ENCODE measurements at places on chromosomes 4 and X.

DNA sequence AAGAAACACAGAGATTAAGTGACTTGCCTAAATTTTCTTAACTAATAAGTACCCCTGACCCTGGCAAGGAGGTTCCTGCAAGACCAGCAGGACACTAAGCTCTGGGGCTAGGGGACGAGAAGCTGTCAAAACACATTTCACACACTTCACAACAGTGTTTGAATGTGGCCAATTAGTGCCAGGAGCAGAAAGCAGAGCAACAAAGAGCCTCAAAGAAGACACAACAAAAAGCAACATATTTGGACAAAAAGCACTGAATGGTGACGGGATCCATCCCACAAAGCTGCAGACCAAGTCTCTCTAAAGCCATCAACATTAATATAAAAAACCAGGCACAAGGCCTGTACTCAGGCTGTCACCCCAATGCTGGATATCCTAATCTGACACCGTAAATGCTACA is 361.9 kb upstream of the RASGEF1B start:
- DNase-seq, result no peak

DNA sequence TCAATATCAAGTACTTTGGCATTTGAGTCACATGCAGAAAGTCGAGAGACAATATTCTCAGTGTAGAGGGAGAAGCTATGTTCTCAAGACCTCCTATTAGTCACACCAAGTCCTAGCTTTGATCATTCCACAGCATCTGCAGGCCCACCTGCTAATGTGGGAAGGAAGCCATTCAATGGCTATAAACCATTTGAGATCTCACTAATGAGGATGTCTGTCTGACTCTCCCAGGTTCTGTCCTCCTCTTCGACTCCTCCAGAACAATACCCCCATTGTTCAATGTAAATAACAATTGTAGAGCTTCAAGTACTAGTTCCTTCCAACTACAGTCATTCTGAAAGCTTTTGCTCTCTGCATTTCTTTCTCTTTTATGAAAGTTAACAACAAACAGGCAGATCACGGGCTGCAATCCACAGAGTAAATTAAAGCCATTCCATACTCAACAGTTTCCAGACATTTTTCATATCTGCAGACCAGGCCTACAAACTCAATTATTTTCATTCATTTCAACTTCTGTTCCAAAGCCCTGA is 140.2 kb upstream of the EDNRA start:
- DNase-seq, result no peak

DNA sequence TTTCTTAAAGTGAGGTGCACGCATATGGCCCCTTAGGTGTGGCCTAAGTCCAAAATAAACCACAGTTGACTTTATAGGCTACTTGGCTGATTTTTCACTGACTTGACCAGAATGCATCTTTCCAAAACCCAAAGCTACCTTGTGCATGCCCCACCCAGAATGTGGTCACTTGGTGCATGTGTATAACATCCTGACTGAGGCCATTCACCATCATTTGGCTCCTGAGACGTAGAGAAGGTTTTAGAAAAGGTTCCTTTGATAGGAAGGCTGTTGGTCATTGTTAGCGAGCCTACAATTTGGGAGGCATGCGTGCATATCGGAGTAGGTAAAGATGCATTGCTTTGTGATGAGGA is 84.6 kb downstream of the PLAC1 start:
- no peak for DNase-seq

DNA sequence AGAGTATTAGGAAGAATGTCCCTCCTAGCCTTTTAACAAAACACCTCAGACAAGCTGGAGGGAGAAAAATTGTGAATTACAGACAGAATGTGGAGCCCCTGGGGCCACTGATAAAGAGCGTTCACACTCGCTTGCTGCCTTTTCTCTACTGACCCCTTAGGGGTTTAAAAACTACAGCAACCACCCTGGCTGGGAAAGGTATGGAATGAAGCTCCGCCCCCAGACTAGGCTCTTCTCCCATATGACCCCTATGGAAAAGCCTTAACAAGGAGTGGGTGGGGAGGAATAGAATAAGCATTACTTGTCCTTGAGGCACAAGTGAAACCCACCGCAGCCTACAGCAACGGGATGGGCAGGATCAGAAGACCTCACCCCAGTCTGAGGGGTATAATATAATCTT is 26.3 kb downstream of the ANKRD50 start:
- no peak for DNase-seq

- peak; percentile 67 for DNase-seq
Observed at GRCh38 chrX:131830400-131831184, 192.5 kb upstream of the STK26 start.

DNA sequence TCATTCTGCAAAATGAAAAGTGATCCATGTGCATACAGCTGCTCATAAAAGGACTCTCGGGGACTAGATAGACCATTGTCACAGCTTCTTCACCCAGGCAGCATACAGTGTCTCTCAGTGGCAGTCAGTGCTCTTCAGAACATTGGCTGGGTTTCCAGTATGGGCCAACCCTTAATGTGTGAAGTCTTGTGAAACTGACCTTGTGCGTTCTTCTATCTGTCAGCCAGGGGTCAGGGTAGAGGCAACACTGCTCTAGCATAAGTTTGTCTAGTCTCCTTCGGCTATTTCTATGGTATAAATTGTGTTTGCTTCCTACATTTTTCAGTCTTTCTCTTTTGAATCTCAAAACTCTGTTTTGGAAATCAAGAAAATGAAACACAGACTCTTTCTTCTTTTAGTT is 37.0 kb upstream of the SMIM31 start:
- no peak for DNase-seq

GRCh38 chr4:78688366-78688765 is 87.8 kb upstream of the BMP2K start:
- DNase-seq, result no peak

- DNase-seq, result peak; percentile 29
Observed at GRCh38 chr4:81421346-81422218, 50.1 kb downstream of the RASGEF1B start.

DNA sequence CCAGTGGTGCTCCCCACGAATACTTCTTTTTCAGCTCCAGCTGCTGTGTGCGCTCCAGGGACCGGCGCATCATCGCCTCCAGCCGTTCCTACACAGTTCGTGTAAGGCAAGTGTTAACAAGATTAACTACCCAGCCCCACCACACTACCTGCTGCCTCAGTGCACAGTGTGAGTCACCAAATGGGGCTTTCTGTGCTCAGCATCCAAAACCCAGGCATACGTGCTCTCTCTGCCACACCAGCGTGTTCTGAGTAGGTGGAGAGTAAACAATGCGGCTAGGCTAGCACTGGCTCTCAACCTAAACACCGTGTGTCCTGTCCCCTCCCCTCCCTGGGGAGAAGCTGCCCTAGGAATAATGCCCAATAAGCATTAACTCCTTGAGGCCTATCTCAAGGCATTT is 60.0 kb downstream of the MAP7D2 start:
- DNase-seq, result no peak

DNA sequence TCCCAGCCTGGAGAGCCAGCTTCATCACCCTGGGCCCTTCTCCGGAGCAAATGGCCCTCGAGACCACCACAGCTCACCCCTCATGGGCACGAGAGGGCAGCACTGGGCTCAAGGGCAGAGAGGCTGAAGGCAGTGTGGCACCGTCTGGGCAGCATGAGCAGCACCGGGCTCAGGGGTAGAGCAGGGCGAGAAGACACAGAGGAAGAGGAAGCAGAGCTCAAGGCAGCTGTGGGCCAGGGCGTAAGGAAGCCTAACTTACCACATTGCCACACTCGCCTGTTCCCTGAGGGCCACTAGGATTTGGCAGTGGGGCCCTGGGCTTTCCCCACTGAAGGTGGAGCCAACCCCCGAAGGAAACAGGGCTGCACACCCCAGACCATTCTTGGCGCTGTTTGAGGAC is 15.5 kb downstream of the ZNF185 start:
- no peak for DNase-seq

- DNase-seq, result no peak
Observed at GRCh38 chr4:81509191-81509590, 37.5 kb upstream of the RASGEF1B start.

DNA sequence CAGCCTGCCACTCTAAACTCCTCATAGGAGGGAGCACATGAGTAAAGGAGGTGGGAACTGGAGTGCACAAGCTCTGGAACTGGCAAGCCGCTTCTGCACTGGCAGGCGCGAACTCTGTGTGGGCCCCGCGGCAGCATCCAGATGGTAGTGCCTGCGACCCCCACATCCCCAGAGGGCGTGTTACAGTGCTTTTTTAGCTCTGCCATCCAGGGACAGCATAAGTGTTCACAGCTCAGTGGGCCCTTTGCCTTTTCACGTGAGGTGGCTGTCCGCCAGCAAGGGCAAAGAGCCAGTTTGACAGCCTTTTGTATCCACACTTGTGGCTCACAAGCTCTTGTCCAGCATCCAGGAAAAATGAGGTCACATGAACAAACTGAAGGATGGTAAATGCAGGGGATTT is 581.6 kb upstream of the DIAPH2 start:
- no peak for DNase-seq

DNA sequence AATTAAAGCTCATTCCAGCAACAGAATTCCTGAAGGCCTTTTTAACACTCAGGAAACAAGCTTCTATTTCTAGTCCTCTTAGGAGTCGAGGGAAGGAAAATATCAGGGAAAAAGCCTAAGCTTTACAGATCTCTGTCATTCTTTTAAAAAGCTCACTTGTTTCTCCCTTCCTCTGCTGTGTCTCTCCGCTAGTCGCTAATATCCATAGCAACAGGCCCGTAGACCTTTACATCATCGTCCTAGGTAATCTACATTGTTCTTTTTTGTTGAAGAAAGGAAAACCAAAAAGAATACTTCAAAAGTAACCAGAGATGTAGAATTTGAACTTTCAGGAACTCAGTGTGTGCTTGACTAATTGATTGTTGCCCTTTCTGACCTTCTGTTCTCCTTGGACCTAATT is 45.9 kb upstream of the MTMR1 start:
- no peak for DNase-seq

- DNase-seq, result no peak
Observed at GRCh38 chr4:169567916-169568315, 44.5 kb downstream of the NEK1 start.

GRCh38 chrX:16205840-16206239 is 38.6 kb downstream of the MAGEB17 start:
- DNase-seq, result no peak

DNA sequence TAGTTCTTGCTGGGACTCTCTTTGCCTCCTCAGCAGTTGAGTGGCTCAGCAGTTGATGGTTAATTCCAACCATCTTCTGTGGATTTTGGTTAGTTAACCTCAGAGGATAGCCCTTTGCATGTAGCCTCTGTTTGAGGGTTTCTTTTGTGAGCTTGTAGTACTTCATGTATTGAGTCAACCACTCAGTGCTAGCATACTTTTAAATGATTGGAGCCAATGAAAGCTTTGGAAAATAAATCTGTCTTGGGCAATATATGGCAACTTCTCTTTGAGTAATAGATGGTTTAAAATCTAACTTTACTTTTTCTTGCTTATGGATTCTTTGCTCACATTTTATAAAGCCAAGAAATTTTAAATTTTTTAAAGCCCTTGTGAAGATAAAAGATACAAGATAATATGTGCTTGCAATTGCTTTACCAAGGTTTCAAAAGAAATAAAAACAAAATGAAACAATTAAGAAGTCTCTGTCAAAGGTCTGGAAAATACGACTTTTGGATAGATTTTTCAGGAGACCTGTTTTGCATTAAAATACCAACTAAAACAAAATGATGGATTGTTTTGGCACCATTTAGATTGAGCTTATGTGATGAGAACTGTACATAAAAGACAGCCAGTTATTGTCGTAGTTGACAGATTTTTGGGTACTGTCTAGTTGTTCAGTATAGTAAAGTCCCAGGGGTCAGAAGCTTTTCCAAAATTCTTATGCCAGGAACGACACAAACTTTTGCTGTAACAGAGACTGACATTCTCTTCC is 181.9 kb downstream of the SPRY1 start:
- DNase-seq, result no peak

DNA sequence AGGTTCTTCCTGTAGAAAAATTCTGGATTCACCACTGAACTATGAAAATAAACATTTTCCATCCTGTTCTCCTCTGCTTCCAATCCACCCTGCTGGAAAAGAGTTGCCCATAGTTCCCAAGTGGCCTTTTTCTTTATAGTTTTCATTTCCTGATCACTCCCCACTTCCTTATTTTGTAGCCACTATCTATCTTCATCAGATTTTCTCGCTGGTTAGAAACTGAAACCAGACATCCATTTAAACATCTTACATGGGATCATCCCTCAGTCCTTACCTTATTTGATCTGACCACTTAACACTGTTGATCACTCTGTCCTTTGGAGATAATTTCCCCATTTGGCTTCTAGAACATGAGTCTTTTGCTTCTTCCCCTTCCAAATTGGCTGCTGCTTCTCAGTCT is 42.2 kb upstream of the SCOC start:
- DNase-seq, result no peak

- no peak for DNase-seq
Observed at GRCh38 chr4:147829401-147830101, 97.7 kb downstream of the ARHGAP10 start.

GRCh38 chr4:41994461-41994985 is 4.2 kb downstream of the SLC30A9 start:
- DNase-seq, result no peak

GRCh38 chrX:16658284-16658683 is 8.3 kb downstream of the S100G start:
- DNase-seq, result no peak

GRCh38 chr4:10093801-10094552 is 22.6 kb downstream of the WDR1 start:
- DNase-seq, result no peak

GRCh38 chrX:25337841-25338240 is 322.1 kb upstream of the ARX start:
- DNase-seq, result no peak

- no peak for DNase-seq
Observed at GRCh38 chr4:7788193-7788592, 151.5 kb downstream of the AFAP1 start.

- DNase-seq, result no peak
Observed at GRCh38 chr4:47639531-47639930, 154.5 kb downstream of the ATP10D start.

GRCh38 chrX:23365541-23365940 is 30.9 kb downstream of the PTCHD1 start:
- DNase-seq, result no peak

- no peak for DNase-seq
Observed at GRCh38 chr4:33045334-33045733, 2325.2 kb downstream of the PCDH7 start.

GRCh38 chr4:3283483-3283882 is 9.3 kb upstream of the RGS12 start:
- DNase-seq, result no peak

GRCh38 chr4:81565142-81565870 is 93.6 kb upstream of the RASGEF1B start:
- DNase-seq, result no peak

DNA sequence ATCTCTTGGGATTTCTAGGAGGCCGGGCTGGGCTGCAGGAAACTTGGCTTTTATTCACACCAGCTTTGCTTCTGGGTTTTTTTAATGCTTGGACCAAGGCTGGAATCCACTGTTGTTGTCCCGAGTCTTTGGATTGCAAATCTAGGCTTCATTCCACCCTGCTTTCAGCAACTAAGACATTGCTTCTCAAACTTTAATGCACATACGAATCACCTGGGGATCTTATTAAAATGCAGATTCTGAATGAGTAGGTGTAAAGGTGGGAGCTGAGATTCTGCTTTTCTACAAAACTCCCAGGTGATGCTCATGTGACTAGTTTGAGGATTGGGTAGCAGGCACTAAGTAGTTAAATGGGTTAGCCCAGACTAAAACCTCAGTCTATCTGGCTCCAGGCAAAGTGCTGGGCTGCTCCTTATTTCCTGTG is 39.2 kb upstream of the GPC4 start:
- no peak for DNase-seq

- no peak for DNase-seq
Observed at GRCh38 chrX:14694611-14695010, 165.3 kb downstream of the GLRA2 start.

All from CD4-positive, alpha-beta T cell treated with Interleukin-10 for 1 hour (primary cell).